ENCODE measurements at places on chromosomes 1 and 21.

DNA sequence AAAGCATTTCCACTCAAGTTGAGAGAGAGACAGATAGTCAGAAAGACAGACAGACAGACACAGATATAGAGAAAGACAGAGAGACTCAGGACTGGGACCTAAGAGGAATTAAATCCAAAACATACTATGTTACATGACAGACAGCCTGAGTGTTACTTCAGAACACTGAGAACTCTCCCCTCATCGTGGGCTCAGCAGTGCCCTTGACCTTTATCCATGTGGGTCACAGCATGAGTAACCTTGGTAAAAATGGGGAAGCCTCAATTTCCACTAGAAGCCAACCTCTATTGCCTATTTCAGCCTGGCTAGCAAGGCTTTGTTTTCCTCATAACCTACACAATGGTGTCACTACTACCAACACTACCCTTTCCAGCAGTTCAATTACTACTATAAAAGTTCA lies 81.9 kb upstream of the TRABD2B start:
- no peak for DNase-seq

GRCh38 chr1:151166505-151166956 lies 587 bp downstream of the SCNM1 start:
- peak; percentile 69 for DNase-seq

DNA sequence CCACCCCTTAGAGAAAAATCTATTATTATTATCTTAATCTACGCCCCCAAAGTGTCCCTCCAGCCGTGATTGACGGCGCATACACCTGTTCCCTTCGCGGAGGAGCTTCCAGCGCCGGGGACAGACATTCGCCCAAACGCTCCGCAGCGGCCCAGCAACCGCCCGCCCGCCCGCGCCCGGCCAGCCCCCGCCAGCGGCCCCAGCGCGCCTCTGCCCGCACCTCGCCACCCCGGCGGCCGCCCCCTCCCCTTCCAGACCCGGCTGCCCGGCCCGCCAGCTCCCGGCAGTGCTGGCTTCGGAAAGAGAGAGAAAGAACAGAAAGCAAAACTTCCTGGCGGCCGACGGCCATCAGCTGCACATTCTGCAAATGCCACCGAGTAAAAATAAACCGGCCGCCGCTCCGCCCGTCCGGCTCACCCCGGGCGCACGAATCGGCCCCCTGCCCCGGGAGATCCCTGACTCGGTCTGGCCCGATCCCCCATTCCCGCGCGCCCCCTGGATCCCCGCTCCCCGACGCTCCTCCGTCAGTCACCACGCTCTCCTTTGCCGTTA lies 1.6 kb downstream of the CASZ1 start:
- DNase-seq, result peak; percentile 32

DNA sequence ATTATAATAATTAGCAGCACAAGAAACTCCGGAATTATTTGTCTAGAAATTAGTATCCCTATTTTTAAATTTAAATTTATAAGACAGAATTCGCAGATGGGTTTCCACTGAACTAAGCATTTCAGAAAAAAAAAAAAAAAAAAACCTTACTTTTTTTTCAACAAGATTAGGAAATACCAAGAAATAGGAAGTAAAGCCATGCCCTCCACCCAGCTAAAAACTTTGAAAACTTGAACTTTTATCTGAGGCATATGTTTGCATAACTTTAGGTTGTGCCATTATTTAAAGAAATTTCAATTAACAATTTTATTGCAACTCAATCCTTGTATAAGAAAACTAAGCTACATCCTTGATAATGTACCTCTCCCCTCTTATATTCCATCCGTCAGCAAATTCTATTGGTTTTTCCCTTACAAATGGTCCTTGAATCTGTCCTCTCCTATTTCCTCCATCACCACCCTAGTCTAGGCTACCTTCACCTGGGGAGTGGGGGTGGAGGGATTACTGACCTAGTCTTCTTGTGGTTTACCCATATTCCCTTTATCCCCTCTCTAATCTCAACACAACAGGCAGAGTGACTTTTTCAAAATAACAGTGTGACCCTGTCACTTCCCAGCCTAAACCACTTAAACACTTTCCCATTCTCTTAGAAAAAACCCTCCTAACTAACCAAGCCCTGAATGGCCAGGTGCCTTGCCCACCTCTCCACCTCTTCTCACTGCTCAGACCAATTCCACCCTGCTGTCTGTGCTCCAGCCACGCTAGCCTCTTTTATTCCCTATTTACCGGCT lies 1.4 kb upstream of the EVI5 start:
- DNase-seq, result no peak

DNA sequence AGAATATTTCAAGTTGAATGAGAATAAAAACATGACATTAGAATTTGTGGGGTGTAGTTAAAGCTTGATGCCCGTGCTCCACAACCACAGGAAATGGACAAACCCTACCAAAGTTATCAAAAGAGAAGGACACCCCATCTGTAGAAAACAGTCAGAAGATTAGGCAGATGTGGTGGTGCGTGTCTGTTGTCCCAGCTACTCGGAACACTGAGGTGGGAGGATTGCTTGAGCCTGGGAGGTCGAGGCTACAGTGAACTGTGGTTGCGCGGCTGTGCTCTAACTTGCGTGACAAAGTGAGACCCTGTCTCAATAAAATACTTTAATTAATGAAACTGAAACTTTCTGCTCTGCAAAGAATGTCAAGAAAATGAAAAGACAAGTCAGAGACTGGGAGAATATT lies 1.5 kb upstream of the SPATC1L start:
- no peak for DNase-seq

DNA sequence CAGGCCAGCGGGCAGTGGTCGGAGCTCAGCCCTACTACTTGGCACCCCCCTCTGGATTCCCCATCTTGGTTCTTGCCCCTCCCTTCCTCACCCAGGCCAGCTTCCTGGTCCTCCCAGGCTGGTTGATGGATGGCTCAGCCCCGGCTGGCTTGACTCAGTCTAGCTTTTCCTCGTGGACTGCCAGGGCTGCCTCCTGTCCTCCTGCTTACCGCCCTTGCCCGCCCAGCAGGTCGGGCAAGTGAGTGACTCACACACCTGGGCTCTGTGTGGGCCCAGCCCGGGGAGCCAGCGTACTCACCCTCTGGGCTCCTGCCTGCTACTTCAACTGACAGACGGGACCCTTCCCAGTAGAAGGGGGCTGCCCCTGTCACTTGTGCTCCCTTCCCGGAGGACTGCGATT lies 19.5 kb upstream of the ARHGEF10L start:
- DNase-seq, result no peak

DNA sequence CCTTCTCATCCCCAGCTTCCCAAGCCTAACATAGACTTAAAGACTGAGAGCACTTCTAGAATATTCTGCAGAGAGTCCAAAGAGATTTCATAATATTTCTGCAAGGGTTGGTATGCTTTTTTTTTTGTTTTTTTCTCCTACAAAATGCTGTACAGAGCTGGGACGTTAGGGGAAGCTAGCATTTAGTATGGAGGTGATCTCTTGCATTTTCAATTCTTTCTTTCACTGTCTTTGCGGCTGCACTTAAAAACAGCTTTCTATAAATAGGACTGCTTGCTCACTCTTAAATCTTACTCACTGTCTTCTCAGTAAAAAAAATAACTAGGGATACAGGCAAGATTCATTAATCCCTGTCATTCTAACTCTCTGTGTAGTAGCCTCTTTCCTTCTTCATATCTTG lies 7.4 kb downstream of the DSCAM start:
- no peak for DNase-seq

- DNase-seq, result no peak
Measured at GRCh38 chr1:68010543-68010942, 39.9 kb downstream of the DIRAS3 start.

Data from AG08396 (cell line).